ENCODE measurements at places on chromosomes 4 and X. TPM values are rescaled to one million over a fixed set of nuclear protein-coding genes. Genes with fewer than 3 reads are reported as not detected.

- DNase-seq, result no peak
Observed at GRCh38 chrX:13463608-13464007, 105.8 kb upstream of the EGFL6 start.

DNA sequence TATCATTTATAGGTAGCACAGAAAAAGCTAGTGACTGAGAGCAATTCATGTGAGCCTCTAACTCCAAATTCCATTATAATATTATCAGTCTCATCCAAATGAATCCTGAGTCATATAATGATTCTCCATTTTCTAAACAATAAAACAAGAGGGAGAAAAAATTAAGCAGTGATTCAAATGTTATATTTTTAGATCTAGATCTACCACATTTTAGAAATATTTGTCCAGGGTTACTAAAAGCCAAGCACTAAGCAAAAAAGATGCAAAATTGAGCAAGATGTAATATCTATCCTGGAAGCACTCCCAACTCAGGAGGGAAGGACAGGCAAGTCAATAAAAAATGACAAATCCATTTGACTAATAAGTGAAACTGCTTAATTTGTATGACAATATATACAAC lies 172.8 kb downstream of the FBXW7 start:
- no peak for DNase-seq

- no peak for DNase-seq
Observed at GRCh38 chr4:108398836-108399235, 221.5 kb upstream of the RPL34 start.

- no peak for DNase-seq
Observed at GRCh38 chrX:40736170-40736505, 796 bp upstream of the MED14 start.

GRCh38 chrX:111560801-111561200 lies 49.4 kb downstream of the SERTM2 start:
- no peak for DNase-seq

DNA sequence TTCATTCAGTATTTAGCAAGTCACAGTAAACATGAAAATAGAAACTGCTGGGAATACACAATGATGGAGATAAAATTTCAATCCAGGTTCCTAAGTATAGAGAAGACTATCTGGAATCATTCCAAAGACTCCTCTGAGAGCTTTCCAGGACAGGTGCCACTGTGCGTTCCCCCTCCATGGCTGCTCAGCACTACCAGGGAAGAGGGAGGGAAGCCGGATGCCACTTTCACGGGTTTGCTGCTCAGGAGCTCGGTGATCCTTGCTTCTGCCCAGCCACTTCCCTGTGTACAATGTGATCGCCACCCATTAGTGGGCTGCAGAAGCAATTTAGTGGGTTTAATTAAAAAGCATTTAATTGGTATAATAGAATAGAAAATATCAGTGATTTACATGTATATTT lies 94.5 kb downstream of the FNIP2 start:
- no peak for DNase-seq

- no peak for DNase-seq
Observed at GRCh38 chr4:20251031-20251795, 492 bp upstream of the SLIT2 start.

DNA sequence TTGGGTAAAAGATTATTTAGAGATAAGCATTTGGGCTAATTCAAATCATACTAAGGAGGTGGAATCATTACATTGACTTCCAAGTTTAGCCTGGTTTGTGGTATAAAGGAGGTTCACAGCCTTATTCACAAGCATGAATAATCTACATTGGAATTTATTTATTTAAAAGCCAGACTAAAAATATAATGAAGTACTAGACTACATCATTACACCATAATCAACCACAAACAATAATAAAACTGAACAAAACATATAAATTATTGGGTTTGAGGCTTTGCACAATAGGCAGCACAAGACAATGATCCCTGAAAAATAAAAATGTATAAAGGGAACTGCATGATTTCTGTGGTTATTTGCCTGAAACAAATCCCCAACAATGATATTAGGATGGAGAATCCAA lies 314.0 kb downstream of the GBA3 start:
- DNase-seq, result no peak

DNA sequence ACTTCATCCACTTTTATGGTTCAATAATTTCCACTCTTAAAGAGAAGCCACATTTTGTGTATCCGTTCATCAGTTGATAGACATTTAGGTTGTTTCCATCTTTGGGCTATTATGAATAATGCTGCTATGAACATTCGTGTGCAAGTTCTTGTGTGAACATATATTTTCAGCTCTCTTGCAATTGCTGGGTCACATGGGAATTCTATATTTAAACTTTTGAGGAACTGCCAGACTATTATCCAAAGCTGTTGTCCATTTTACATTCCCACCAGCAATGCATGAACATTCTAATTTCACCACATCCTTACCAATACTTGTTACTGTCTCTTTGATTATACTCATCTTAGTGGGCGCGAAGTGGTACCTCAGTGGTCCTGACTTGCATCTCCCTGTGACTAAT lies 61.9 kb downstream of the NR3C2 start:
- DNase-seq, result no peak

DNA sequence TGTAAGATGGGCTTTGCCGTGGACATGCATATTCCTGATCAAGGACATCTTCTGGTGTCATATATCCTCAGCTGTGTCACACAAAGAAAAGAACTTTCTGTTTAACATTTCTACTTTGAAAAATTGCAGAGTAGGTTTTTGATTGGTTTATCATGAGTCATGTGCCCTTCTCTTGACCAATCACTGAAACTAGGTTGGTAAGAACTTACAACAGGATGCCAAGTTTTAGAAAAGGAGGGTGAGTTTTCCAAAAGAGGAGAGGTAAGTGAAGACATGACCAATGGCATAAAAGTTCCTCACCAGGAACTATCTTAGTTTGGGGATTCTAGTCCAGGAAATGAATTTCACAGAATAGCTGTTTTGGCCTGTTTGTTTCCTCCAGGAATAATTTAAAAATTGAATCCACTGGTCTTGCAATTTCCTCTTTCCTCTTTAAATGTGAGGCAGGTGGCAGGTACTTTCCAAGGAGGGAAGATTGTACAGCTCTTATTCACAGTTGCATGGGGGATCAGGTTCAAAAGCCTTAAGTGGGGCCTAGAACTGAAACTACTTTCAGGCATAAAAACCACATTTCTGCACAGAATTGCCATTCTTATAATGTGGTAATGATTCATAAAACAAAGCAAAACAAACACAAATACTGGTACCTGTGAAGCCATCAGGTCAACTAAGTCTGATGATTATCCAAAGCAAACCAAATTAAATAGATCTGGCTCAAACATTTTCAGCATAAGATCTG lies 1114.5 kb upstream of the LCORL start:
- no peak for DNase-seq

DNA sequence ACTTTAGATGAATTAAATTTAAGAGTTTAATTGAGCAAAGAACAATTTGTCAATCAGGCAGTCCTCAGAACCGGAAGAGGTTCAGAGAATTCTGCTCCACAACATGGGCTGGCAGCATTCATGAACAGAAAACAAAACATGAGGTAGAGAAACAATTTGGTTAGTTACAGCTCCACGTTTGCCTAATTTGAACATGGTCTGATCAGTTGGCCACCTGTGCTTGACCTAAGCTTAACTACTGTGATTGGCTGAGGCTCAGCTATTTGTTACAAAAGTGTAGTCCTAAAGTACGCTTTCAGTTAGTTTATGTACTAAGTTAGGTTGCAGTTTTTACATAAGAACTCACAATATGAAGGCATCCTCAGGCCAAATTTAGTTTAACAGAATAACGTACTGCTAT lies 258.6 kb downstream of the ADAM29 start:
- DNase-seq, result no peak

GRCh38 chrX:46630141-46630540 lies 56.6 kb downstream of the CHST7 start:
- DNase-seq, result no peak

DNA sequence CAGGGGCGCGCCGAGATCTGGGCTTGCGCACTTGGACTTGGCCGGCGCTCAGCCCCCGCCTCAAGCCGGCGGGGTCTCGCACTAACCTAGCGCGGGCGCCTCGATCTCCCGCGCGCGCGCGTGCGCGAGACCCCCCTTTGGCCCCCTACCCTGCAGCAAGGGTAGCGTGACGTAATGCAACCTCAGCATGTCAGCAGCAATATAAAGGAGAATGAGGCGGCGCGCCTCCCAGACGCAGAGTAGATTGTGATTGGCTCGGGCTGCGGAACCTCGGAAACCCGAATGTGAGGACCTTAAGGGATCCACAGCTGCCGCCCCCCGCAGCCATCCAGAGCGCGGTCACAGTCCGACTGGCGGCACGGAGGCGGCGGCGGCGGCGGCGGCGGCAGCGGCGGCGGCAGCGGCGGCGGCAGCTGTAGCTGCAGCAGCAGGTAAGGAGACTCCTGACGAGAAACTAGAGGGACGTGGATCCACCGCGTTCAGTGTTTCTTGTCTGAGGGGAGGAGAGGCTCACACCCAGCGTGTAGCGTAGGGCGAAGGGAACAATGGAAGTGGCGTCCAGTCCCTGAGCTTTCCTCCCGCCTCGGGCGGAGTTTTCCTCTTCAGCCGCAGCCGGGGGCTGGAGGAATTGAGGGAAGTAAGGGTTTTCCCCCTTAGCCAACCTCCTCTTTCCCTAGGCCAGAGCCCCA lies at the start of the genes SATL1 and ZNF711:
TSS of gene SATL1 (minus strand) at position 19 of the 689 bp plus-strand sequence. CDS start 134,811 bp downstream, outside the sequence.
TSS of gene ZNF711 (plus strand) at position 231 of the 689 bp plus-strand sequence. CDS start 3,582 bp downstream, outside the sequence.
- DNase-seq, result peak; percentile 69

DNA sequence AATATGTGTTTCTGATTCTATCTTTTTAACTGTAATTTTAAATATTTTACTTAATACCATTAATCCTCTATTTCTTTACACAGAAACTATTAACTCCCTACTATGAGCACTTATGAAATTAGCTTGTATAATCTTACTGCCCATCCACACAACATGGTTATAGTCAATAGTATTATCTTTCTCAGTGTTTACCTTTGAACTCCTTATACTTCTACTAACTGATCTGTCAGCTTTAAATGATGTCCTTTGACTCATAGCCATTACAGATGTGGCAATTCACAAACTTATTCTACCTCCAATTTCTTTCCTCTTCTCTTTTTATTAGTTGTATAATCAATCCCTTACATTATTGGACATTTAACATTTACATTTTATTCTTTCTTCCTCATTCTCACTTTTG lies 5.5 kb downstream of the SEC31A start:
- no peak for DNase-seq

DNA sequence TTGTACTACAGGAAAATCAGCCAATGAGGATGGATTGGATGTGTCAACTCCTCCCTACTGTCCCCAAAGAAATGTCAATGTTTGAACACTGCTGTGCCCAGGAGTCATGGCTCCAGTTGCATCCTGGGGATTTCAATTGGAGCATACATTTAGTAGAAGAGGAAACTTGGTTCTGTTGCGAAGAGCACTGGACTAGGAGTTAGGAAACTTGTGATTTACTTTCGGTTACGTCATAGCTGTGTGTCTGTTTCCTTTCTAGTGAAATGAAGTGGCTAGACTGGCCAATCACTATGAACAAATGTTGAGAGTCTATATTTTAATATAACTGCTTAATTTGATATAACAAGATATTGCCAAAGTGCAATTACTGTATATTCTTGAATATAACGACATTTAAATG lies 35.2 kb downstream of the ARL9 start:
- no peak for DNase-seq

DNA sequence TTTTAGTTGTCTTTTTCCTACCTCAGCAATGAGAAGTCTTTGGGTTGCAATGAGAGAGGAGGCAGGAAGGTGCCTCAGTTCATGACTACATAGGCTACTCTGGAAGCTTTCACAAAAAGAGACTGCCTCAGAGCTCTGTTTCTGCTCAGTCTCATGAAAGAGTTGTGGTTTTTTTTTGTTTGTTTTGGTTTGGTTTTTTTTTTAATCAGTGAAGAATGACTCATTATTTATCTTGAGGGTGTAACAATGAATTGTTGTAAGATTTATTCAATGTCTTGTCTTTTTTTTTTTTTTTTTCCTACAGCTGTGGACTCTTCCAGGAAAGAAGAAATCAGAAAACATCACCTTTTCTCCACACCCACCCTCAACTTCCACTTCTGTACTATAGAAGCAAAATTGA lies 67.5 kb upstream of the CXCL13 start:
- no peak for DNase-seq

DNA sequence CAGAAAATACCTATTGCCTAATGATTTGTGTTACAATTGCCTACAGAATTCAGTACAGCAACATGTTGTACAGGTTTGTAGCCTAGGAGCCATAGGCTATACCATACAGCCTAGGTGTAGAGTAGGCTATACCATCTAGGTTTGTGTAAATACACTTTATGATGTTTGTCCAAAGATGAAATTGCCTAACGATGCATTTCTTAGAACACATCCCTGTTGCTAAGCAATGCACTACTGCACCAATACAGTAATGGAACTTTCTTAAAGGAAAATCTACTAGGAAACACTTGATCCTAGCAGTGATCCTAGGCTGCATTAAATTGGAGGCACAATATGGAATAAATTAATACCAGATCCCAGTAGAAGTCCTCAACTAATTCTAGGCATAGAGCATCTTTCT lies 18.3 kb downstream of the NOA1 start:
- DNase-seq, result no peak

- DNase-seq, result no peak
Observed at GRCh38 chrX:3129256-3129655, 88.0 kb downstream of the ARSF start.

DNA sequence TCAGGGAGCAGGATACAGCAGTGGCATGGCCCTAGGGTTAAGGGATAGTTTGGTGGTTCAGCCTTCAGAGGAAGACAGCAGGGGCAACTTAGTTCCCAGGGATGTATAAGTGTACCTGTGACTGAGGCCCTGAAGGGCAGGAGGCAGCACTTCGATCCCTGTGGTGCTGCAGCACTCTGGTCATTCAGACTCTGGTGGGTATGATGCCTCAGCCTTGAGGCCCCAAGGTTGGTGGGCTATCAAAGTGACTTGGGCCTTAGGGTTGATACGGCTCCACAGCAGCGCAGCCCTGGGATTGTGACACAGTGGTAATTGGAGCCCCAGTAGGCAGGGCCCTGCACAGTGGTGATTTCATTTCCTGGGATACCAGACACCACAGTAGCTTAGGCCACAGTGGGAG lies 1703.1 kb downstream of the PCDH7 start:
- no peak for DNase-seq

GRCh38 chrX:150094996-150095395 lies 156.7 kb upstream of the EOLA2 start:
- DNase-seq, result no peak

- DNase-seq, result no peak
Observed at GRCh38 chrX:39667191-39667590, 430.6 kb downstream of the BCOR start.

DNA sequence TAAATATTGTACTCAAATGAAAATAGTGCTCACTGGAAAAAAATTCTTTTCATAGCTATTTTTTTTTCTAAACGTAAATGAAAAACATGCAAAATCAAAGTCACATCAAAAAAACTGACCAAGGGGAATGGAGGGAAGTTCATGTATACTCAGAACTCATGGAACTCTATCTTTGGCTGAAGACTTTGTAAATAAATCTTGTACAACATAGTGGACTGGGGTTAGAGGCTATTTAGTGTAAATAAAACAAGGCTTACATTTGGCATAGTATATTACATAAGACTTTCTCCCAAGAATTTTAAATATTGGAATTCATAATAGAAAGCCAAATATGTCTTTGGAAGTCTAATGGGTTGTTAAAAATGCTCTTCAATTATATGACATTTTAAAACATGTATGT lies 59.8 kb upstream of the PDE5A start:
- DNase-seq, result no peak

GRCh38 chr4:110625576-110626257 lies 2.8 kb upstream of the PITX2 start:
- no peak for DNase-seq

Gene TMEM150C
- total RNA-seq, result 8.6 TPM

Gene L1CAM
- total RNA-seq, result 1.4 TPM

Gene EPHA5
- total RNA-seq, result not detected

Gene SLIT2
- 11.6 TPM for total RNA-seq

Gene TKTL2
- not detected for total RNA-seq

Gene CFAP99
- not detected for total RNA-seq
